ENCODE measurements at places on chromosomes 4 and X.

DNA sequence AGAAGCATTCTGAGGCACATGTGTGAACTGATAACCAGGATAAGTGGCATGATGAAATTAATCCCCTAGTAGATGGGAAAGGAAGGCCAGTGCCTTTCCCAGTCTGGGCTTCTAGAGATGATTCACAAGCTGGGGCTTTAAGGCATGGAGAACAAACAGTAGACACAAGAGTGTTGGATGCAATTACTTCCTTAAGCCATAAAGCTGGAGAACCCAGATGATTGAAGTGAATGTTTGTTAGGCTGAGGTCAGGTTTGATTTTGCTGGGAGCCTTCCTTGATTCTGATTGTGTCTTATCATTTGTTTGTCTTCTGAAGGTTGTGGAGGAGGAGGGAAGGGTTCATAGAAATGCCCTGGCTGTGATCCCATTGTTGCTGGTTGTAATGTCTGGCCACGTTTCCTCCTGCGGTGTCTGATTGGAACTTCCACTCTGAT lies 125.2 kb downstream of the NHS start:
- no peak for DNase-seq

- no peak for DNase-seq
Observed at GRCh38 chr4:31114816-31115215, 394.6 kb downstream of the PCDH7 start.

GRCh38 chrX:134570899-134571298 lies 87.4 kb downstream of the PLAC1 start:
- no peak for DNase-seq

DNA sequence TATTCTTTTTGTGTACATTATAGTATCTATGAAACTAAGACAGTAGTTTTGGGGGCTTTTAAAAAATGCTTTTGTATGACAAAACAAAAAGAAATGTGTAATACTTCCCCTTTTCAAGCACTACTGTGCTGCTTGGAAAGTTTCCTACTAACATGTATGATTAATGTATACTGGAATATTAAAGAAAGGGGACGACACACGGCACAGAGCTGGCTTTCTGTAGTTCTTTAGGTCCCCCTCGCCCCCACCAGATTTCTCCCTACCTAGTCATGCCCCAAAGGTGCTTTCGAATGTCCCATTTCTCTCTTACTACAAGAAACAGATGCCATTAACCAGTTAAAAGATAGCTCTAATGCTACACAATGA lies 1.6 kb upstream of the AP1S2 start:
- DNase-seq: no peak

DNA sequence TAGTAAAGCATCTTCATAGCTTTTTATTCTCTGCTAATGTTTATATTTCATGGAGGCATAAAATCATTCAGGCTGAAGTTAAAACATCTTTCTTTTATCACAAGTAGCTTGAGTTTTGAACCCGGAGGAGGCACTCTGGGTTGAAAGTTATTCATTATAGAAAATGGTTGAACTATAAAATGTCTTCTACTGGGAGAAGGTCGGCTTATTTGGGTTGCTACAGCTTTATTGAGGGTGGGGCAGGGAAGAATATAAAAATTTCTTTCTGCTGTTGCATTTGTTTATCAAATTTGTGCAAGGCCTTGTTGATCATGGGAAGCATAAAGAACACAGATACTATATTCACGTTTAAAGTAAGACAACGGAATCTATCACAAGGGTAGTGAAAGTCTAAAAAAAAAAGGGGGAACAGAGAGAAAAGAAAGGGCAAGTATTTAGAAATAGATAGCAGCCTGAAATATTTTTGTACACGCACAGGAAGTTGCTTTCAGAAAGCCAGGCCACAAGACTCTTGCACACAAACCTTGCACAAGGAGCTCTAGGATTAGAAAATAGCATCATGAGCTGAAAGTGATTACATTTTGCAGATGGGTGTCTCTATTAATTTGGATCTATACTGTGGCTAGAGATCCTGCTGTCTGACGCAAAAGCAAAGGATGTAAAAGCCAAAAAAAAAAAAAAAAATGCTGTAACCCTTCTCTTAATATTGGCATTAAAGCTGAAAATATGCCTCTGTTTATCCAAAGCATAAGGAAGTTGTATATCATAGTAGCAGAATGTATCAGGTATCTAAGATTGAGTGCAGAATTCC lies 37.2 kb upstream of the FAM9C start:
- no peak for DNase-seq

- no peak for DNase-seq
Observed at GRCh38 chr4:138540056-138540800, 298.1 kb upstream of the SLC7A11 start.

Measured in right cardiac atrium (tissue), 5 donors.